NCI-H345 (cell line): ENCODE measurements at places on chromosomes 3 and 15.

DNA sequence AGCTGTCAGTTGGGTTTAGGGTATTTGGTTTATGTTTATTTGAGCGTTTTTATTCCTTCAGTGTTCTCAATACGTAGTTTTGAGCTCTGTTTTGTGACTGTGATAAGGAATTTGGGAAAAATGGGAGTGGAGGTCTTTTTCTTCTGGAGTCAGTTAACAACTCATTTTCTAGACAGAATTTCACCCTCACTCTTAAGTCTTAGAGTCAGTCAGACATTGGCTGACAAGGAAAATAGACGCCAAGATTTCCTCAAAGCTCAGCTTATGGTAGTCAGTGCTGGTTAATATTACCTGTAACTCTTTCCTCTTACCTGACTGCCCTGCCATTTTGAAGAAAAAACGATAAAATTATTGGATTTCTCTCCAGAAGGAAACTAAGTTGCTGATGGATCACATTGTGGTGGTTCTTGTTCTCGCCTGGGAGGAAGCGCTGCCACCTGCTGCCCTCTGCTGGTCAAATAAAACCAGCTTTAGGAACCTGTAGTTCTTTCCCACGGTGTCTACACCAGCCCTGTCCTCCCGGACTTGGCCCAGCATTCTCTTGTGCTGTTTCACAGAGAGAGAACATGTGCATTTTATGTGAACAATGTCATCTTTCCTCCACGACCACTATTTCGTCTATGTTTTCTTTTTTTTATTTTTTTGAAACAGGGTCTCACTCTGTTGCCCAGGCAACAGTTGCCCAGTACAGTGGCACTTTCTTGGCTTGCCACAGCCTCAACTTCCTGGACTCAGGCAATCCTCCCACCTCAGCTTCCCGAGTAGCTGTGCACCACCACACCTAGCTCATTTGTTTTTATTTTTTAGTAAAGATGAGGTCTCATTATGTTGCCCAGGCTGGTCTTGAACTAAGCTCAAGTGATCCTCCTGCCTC, 41.4 kb upstream of the UMPS start:
- peak; percentile 43 for DNase-seq

- no peak for DNase-seq
Measured at GRCh38 chr3:66722675-66723074, 221.9 kb upstream of the LRIG1 start.

GRCh38 chr3:193974671-193975535, 161.0 kb upstream of the HES1 start:
- no peak for DNase-seq

DNA sequence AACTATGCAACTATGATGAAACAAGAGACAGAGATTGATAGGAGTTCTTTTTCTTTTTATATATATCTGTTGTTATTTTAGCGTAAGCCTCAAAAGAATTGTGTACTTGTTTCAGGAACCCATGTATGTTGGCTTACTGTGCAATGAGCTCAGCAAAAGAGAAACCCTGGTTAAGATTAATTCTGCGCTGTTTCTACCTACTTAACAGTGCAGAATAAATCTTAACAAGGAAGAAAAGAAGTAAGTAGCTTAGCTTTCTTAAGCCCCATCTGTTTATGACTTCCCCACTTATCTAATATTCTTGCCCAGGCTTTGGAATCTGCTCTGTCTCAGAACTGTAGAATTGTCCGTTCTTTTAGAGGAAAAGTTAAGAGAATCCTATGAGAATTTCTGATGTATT, 27.4 kb downstream of the ECT2 start:
- DNase-seq: no peak

DNA sequence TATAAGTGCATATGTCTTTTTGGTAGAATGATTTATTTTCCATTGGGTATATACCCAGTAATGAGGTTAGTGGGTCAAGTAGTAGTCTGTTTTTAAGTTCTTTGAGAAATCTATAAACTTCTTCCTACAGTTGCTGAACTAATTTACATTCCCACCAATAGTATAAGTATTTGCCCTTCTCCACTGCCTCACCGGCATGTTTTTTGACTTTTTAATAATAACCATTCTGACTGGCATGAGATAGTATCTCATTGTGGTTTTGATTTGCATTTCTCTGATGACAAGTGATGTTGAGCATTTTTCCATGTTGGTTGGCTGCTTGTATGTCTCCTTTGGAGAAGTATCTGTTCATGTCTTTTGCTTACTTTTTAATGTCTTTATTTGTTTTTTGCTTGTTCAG, 94.1 kb upstream of the TP63 start:
- no peak for DNase-seq

GRCh38 chr15:88098361-88098760, 158.2 kb downstream of the NTRK3 start:
- no peak for DNase-seq
